ENCODE measurements at places on chromosomes 2 and 18. TPM values are rescaled to one million over a fixed set of nuclear protein-coding genes. Genes with fewer than 3 reads are reported as not detected.

DNA sequence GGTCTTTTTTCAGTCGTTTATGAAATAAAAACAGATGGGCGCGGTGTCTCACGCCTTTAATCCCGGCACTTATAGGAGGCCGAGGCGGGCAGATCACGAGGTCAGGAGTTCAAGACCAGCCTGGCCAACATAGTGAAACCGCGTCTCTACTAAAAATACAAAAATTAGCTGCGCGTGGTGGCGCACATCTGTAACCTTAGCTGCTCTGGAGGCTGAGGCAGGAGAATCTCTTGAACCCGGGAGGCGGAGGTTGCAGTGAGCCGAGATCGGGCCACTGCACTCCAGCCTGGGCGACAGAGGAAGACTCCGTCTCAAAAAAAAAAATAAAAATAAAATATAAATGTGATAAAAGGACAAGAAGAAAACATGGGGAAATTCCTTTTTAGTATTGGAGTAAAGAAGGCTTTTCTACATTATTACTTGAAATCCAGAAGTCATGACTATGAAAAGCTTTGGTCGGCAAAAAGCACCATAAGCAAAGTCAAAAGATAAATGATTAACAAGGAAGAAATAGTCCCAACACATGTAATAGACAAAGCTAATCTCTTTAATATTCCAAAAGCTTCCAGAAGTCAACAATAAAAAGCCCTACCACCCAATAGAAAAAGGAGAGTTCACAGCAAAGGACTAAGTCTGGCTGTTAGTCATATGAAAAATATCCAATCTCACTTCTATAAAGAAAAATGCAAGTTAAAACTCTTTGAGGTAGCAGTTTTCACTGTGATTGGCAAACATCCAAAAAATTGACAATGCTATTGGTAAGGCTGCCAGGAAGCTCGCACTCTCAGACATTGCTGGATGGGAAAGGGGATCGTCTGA is 1.4 kb upstream of the FAM168B start:
- no peak for DNase-seq

DNA sequence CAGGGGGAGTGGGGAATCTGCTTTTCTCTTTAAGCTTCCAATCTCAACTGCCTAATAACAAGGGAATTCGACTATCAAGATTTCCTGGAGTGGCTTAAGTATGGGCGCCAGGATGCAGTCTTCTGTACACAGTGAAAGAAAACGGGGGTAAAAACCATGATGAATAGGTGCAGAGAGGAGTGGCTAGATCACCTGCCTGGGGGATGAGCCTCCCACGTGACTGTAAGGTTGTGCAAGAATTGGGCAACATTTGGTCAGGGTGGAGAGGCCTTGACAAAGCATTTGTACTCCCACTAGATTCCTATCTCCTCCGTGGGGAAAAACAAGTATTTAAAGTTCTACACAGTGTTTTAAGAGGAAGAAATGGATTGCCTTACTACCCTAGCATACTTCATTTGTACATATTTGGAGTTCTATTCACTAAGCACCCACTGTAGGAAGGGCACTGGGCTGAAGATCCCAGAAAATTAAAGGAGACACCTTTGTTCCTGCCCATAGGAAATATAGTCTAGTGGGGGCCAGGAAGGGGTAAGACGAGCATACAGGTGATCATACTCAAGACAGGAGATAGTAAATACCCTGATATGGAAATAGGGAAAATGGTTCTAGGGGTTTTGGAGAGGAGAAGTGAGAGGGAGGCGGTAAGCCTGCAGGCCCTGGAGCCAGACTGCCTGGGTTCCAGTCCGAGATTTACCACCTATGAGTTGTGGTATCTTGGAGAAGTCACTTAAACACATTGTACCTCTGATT is 29.2 kb downstream of the EPAS1 start:
- DNase-seq = no peak

DNA sequence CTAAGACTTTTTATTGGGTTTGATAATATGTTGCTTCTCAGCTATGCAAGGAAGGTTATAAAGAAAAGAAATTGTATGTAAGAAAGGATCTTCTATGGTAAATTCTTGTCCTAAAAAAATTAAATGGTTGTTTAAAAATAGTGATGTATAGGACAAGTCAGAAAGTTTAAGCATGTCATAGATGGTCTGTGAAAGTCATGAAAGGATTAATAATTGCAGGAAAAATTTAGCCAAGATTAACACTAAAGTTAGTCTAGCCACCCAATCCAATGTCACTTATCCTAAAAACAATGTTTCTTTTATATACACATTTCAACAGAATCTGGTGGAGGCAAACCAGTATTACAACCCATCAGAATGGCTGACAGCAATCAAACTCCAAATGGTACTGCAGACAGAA is 1046.7 kb upstream of the SLC39A10 start:
- no peak for DNase-seq

- no peak for DNase-seq
These were observed 56.9 kb upstream of the HAAO start for GRCh38 chr2:42849311-42849710.

GRCh38 chr2:119704670-119705120 is 25.7 kb downstream of the TMEM177 start:
- no peak for DNase-seq

DNA sequence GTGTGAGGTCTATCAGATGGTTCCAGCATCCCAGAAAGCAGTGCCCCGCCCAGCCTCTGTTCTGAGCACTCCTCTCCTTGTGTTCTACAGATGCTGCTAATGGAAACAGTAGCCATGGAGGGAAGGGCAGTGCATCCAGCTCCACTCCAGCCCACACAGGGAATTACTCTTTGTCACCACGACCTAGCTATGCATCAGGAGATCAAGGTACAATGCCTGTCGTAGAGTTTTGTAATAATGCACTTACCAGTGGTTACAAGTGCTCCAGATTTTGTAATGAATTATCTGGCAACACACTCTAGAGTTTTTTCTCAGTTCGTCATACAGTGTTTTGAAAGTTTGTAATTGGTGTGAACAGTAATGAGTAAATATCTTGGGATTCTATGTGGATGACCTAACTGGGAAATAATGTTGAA is 161.1 kb downstream of the ESCO1 start:
- no peak for DNase-seq

- no peak for DNase-seq
These were observed 60.8 kb downstream of the LIMS1 start for GRCh38 chr2:108594982-108595464.

- no peak for DNase-seq
These were observed 157.8 kb downstream of the PIK3C3 start for GRCh38 chr18:42112657-42113420.

Gene TMEFF2
- 10.8 TPM for polyA plus RNA-seq

Gene GPR75
- 1.9 TPM for polyA plus RNA-seq

Gene RAMP1
- 4.9 TPM for polyA plus RNA-seq

Gene CDK15
- polyA plus RNA-seq = 1.3 TPM

Gene CNTNAP5
- 0.19 TPM for polyA plus RNA-seq

Gene PLEK
- 3.9 TPM for polyA plus RNA-seq

Data from right renal pelvis (tissue), 4 donors.